Stimulated activated CD4-positive, alpha-beta T cell treated with anti-CD3 and anti-CD28 coated beads, Interleukin-12 subunit alpha, Interleukin-12 subunit beta, amount 100 ng/mL, for 24 hours (primary cell): ENCODE measurements at places on chromosomes 2 and 18.

GRCh38 chr2:28240937-28241336, 151.7 kb upstream of the FOSL2 start:
- no peak for DNase-seq

- DNase-seq = no peak
Observed at GRCh38 chr2:74789271-74789670, 44.7 kb upstream of the HK2 start.

DNA sequence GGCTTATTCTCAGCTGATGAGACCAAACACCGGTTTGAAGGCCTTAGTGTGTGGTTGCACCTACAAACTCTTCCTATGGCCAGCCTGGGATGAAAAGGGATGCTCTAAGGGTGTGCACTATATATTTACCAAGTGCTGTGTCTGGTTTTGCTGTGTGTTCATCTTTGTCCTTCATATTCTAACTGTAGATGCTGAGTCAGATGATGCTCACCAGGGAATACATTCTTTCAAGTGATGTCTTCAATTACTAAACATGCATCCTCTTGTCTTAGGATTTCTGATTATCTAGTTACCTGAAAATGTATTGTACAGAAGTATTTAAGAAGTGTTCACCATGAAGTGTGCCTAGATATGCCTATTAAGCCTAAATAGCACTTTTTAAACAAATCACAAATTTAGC, 1111.6 kb upstream of the ZEB2 start:
- no peak for DNase-seq

GRCh38 chr2:10447300-10447894, 730 bp downstream of the ODC1 start:
- no peak for DNase-seq

GRCh38 chr2:231370429-231370748, 25.1 kb upstream of the B3GNT7 start:
- DNase-seq = no peak

GRCh38 chr18:32771871-32772580, 797 bp downstream of the KLHL14 start:
- no peak for DNase-seq

- DNase-seq = no peak
Observed at GRCh38 chr2:33264766-33265165, 211.7 kb upstream of the RASGRP3 start.

DNA sequence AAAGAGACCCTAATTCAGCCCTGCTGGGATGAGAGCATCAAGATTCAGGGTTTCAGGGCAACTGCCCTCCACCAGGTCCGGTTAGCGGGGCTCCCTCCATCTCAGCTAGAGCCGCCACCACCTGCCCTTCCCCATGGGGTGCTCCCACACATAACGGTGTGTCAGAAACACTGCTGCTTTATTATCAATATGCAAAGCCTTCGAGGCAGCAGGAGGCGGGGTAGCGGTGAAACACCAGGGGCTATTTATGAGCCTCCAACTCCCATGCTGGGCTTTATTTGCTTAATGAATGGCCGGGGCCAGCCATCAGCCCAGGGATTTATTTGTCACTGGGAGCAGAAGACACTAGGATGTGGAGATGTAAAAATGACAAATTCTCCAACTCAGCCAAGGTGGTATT, 109.8 kb downstream of the GALNT14 start:
- DNase-seq = no peak

- DNase-seq = no peak
Observed at GRCh38 chr2:56379066-56379465, 195.3 kb downstream of the CCDC85A start.

GRCh38 chr2:223944166-223944702, 901 bp downstream of the WDFY1 start:
- no peak for DNase-seq

DNA sequence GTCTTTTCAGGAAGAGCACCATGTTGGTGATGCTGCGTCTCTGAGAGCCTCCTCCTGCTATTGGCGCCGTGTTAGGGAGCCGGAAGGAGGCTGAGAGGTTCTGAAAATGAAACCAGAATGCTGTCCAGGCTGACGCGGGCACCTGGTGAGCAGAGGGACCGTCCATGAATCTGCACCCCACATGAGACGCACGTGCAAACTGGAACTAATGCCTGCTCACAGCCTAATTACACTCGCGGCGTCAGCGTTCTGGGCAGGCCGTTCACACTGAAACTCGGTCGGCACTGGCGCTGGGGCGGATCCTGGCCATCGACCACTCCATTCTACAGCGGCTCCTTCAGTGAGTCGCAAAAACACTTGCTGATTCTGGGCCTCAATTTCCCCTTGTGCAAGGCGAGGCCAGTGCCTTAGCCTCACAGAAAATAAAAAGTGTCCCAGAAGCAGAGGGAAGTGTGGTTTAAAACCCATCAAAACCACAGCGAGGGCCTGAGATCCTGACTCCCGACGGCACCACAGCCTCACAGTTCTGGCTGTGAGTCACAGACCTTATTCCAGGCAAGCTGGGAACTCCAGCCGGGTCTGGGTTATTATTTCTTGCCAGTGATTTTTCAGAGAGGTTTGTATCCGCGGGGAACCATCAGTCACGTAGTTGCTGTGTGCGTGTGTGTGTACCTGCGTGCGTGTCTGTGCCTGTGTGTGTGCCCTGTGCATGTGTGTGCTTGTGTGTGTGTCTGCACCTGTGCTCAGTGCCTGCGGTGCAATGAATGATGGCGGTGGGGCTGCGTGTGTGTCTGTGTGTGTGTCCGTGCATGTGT, 49.1 kb upstream of the CTDP1 start:
- DNase-seq = no peak

- no peak for DNase-seq
Observed at GRCh38 chr2:64448041-64448426, 5.9 kb upstream of the LGALSL start.

DNA sequence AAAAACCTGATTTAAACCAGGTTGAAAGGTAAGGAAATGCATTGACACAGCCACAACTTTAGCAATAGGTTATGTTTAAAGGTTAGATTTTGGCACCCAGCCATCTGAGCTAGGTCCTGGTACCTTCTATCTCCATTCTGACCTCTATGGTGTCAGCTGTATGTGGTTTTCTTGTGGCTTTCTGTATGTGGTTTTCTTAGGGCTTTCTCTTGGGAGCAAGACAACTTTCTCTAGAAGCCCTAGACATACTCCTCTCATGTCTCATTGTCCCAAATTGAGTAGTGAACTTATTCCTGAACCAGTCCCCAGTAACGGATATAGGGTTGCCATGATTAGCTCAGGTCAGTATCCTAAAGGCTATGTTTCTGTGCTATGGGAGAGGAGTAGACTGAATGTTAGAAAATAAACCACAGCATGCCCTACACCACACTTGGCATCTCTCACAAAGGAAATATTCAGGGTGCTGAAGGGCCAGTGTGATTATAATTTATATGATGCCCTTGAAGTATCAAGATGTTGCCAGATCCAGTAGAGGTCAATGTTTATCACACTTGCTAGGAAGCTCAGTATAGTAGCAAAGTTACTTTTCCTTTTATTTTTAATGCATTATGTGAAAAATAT, 176.1 kb downstream of the CAPN13 start:
- no peak for DNase-seq

DNA sequence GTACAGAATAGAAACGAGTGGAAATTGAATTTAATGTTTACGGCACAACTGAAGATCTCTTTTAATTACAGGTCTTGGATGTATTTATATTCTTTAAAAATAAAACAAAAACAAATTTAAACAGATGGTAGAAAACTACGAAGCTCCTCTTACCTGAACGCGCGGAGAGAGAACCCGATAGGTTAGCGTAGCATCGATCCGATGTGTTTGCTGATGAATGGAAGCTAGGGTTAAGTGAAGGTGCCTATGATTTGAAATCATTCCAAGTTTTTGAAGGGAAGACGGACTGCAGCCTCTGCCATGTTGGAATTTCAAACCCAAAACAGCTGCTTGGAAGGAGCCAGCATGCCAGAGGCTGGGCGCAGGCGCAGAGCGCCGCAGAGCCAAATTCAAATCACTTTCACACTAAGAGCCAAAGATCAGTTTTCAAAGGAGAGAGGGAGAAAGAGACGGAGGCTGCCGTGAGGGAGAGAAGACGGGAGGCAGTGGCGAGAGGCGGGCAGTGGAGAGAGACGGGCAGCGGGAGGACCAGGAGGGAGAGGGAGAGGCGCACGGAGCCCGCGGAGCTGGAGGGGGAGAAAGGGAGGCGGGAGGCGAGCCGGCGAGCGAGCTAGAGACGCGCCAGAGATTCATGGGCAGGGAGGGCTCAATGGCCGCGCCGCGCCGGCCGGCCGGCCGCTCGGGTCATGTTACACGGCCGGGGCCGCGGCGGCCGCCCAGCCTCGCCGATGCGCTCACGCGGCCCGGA, at the start of gene FIGN:
Gene FIGN (minus strand): TSS at position 324 of the 748 bp plus-strand sequence. CDS start 1,081 bp downstream, outside the sequence.
- DNase-seq = no peak

DNA sequence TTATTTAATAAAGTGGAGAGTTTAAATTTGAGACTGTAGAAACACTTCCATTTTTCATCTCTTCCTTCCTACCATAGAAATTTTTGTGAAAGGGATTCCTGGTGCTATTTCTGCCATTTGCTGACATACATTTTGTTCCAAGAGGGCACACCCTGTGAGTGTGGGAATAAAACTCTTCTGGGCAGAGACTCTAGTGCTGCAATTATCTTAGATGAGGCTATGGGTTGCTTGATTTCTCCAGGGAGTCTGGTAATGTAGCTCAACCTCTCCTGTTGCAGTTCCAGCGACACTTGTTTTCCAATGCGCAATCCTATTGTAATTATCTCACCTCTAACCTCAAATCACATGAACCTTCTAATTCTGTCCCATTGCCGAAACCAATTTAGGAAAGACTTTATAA, 60.1 kb upstream of the ZSWIM2 start:
- DNase-seq = no peak

GRCh38 chr2:232190796-232191195, 187.8 kb upstream of the ALPP start:
- no peak for DNase-seq

GRCh38 chr2:225456619-225457260, 57.2 kb downstream of the NYAP2 start:
- no peak for DNase-seq

- DNase-seq = no peak
Observed at GRCh38 chr2:235502336-235502735, 8.5 kb downstream of the AGAP1 start.

DNA sequence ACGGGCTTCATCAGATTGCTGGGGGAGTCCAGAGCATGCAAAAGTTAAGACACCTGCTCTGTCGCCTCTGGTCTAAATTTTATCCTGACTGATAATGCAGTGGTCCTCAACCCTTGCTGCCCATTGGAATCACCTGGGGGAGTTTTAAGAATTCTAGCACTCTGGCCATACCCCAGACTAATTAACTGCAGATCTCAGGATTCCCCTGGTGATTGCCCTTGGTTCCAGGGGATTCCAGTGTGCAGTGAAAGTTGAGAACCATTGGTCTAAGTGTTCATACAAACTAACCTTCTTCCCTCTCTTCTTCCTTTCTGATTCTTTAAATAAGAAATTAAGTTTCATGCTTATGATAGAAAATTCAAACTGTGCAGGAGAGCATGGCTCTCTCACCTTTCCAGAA, 105.7 kb upstream of the MGAT5 start:
- DNase-seq = no peak
